ENCODE measurements at places on chromosomes 12 and 14. TPM values are rescaled to one million over a fixed set of nuclear protein-coding genes. Genes with fewer than 3 reads are reported as not detected.

The CLEC14A gene
- not detected for total RNA-seq

The FAIM2 gene
- total RNA-seq: not detected

The BCL7A gene
- 41.8 TPM for total RNA-seq

The PRICKLE1 gene
- total RNA-seq: 0.70 TPM

The ITGB7 gene
- not detected for total RNA-seq

The UNC79 gene
- 0.33 TPM for total RNA-seq

The PIK3C2G gene
- total RNA-seq: not detected

The IL22 gene
- not detected for total RNA-seq

The FGFR1OP2 gene
- 40.3 TPM for total RNA-seq

The FAM90A1 gene
- total RNA-seq: not detected

The MMP17 gene
- 14.9 TPM for total RNA-seq

The CLEC4E gene
- total RNA-seq: not detected

The SLC4A8 gene
- 0.73 TPM for total RNA-seq

The RHOJ gene
- total RNA-seq: 30.2 TPM

The C12orf42 gene
- not detected for total RNA-seq

The ANKRD9 gene
- 35.9 TPM for total RNA-seq

The ART4 gene
- not detected for total RNA-seq
